ENCODE measurements at places on chromosomes 16 and 17.
A peak's percentile ranks its signal among the peaks of the same experiment; 100 is the strongest.

GRCh38 chr16:1863681-1864460, 8.1 kb downstream of the MEIOB start:
- DNase-seq = no peak

DNA sequence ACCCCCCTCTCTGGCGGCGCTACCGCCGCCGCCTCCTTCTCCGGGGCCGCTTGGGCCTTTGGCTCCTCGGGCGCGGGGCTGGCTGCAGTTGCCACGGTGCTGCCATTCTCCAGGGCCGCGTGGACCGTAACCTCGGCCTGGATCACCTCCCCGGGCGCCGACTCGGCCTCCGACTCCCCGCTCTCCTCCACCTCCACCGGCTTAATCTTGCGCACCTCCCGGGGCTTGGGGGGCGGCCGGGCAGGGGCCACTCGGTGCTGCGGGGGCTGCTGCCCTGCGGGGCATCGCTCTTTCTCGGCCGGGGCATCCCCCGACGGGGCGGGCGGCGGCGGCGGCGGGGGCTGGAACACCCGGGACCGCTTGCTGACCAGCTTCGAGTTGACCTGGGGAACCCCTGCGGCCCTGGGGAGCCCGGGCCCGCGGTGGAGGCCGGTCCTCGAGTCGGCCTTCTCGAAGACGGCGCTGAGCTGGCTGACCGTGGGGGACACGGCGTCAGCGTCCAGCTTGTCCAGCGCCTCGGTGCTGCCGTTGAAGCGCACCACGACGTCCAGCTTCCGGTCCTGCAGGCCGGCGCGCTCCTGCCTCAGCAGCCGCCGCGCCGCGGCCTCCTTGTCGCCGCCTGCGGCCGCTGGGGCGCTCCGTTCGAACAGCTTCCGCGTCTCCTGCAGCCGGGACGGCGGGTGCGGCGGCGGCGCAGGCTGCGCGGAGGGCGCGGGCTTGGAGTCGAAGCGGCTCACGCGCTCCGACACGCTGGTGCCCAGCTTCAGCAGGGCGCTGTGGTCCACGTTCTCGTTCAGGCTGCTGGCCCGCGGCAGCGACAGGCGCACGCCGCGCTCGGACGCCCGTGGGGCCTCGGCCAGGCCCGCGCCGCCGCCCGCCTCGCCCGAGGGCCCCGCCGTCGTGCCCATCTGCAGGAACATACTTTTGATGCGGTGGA, 792 bp downstream of the PPP1R9B start:
- no peak for DNase-seq

DNA sequence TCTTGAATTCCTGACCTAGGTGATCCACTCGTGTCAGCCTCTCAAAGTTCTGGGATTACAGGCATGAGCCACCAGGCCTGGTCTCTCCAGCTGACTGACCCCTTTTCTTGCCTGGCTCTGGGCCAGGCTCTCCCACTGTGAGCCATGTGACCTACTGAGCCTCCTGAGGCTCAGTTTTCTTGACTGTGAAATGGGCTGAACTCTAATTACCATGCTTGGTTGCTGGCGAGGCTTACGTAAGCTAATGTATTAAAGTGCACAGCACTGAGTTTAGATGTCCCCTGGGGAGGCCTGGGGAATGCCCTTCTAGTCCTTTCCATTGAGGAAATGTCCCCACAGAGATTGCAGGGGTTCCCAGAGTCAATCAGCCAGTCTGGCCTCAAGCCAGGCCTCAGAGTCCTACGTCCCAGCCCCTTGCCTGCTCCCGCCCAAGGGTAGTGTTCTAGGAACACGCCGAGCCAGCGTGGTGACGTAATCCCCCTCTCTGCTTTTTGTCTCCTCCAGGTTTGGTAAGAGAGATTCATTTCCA, 45.8 kb upstream of the LGALS9 start:
- no peak for DNase-seq

- DNase-seq = no peak
Observed at GRCh38 chr17:32516940-32517701, 30.3 kb downstream of the CDK5R1 start.

- no peak for DNase-seq
Observed at GRCh38 chr17:69779378-69780214, 295.4 kb upstream of the KCNJ16 start.

DNA sequence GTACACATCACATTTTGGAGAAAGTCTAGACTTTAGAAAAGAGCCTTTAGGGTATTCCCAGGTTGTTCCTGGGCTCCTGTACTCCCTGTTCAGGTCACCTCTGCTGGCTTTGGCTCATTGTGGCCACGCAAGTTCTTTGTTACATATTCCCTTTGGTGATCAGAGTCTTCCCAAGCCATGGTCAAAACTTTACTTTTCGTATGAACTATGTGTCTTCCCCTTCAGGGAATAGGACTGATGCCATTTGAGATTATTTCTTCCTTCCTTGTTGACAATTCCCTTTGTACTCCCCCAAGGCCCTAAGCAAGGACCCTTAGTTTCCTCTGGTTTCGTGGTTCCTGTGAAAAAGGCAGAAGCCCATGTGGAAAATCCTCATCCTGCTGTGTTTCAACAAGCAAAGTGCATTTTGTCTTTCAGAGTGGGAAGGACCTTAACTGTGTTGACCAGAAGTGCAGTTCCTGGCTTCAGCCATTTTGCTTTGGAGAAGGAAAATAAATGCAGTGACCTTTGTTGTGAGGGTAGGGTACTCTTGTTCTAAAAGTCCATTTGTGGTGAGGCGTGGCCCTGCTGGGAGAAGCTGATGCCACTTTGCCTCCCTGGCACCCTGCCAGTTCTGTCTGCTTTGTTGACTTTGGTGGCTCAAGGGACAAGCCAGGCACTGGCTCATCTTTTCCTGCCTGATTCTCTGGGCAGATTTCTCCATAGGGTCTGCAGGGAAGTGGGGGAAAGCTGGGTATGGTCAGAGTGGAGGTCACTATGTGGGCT, 55.1 kb downstream of the ZNRF1 start:
- no peak for DNase-seq

GRCh38 chr17:59634632-59635541, 15.2 kb downstream of the CLTC start:
- no peak for DNase-seq

DNA sequence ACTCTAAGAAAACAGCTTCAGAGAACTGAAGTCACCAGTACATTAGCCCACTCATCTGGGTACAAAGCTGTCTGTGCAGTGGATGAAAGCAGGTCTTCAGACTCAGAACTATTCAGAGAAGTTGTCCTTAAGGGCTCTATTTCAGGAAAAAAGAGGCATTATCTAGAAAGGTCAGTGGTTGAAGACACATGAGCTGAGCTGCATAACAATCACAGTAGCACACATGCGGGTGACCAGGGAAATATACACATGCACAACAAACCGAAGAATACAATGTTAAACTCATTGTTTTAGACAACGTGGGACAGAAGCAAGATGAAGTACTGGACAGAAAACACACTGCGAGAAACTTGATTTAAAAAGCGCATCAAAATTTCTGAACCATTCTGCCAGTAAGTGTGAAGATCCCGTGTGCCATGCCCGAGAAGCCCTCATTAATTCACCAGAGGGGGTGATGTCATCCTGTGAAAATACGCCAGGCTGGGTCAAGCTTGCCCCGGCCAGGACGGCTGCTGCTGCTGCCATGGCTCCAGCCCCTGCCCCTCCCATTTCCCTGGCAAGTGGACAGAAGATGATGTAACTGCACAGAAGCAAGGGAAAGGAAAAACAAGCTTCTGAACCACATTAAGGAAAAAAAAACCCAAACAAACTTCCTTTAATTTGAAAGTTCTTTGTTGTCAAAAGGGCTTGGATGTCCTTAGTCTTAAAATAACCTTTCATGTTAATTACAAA, 10.1 kb downstream of the DYNC1LI2 start:
- no peak for DNase-seq

DNA sequence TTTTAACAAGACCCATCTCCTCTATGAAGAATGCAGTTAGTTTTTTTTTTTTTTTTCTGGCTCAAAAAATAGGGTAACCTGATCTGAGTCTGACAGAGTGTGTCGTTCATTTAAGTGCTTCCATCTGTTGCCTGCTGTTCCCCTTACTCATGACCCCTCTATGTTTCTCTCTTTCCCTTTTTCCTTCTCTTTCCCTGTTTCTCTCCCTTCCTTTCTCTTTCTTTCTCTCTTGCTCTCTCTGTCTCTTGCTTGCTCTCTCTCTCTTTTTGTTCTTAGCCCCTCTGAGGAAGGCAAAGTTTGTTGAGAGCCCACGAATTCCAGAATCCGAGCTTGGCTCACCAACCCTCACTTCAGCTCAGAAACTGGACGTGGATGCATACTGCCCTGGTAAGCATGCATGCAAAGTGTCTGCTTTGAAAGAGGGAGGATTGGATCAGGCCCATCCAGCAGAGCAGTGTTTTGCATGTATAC, 185.0 kb downstream of the TANC2 start:
- no peak for DNase-seq

DNA sequence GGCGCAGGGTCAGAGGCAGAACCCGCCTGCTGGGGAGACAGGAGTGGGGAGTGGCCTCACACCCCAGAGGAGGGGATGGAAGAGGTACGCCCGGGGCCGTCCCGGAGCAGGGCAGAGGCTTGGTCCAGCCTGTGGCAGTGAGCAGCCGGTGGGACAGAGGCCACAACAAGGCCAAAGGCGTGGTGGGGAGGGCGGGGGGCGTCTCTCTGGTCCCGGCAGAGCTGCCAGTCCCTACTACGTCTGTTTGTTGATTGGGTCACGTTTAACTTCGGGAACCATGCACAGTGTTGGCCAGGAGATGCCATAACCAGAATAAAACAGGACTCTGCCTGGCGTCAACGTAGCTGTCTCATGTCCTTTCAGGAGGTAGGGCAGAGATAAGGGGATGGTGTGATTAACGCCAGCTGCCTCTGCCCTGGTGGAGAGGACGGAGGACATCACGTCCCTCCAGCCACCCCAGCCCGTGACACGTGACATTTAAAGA, 192.8 kb downstream of the BANP start:
- DNase-seq = no peak

- DNase-seq = no peak
Observed at GRCh38 chr17:59694344-59694743, 12.9 kb downstream of the PTRH2 start.

DNA sequence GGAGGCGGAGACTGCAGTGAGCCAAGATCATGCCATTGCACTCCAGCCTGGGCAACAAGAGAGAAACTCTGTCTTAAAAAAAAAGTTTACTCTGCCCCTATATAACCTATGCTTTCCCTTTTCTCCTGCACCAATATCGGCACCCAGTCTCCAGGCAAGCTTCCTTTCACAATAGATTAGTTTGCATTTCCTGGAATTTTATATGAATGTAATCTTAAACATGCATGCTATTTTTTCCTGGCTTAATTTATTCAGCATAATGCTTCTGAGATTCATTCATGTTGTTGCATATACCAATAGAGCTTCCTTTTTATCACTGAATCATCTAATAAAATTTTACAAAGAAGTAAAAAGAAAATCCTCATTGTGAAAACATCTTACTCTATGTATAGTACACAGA, 59.4 kb downstream of the USP32 start:
- DNase-seq = no peak

GRCh38 chr16:74020095-74020670, 276.4 kb upstream of the PSMD7 start:
- no peak for DNase-seq

DNA sequence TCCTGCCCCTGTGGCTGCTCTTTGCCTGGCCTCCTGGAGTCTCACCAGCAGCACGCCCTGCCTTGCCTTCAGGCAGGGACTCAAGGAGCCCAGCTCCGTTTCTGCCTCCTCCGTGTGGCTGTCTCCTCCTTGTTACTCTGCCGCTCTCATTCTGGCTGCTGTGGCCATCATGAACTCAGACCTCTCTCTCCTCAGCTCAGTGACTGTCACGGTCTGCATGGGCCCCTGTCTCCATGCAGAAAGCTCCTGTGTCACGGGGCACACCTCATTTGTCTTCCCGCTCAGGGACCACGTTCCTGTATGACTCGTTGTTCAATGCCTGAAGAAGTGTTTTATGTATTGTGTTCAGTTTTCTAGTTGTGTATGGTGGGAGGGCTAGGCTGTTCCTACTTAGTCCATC, 25.3 kb downstream of the RPTOR start:
- no peak for DNase-seq

- DNase-seq = peak; percentile 62
Observed at GRCh38 chr16:83952940-83953795, at the start of gene OSGIN1. Gene OSGIN1 (plus strand): TSS chr16:83953240. CDS start chr16:83957672, 4,432 bp downstream.

DNA sequence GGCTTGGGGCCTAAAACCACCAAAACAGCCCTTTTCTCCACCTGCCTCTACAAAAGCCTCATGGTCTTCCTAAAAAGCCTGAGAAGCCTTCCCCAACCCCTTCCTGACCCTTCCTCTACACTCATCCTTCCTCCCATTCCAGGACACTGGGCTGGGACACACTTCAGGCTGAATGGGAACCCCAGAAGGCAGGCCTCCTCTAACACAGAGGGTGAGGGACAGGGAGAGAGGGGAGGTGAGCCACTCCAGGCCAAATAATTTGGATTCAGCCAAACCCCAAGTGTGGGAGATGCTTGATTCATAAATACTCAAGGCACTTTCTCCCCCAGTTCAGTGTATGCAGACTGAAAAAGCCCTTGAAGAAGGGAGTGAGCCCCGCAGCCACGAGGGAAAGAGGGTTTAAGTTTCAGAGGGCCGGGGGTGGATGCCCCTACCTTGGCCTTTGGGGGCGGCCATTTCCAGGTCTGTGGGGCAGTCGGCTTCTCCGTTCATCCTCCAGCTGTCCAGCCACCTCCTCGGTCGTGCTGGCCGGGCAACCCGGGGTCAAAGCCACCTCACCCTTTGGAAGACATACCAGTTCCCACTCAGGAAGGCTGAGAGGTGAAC, 1.6 kb downstream of the UBTF start:
- no peak for DNase-seq

DNA sequence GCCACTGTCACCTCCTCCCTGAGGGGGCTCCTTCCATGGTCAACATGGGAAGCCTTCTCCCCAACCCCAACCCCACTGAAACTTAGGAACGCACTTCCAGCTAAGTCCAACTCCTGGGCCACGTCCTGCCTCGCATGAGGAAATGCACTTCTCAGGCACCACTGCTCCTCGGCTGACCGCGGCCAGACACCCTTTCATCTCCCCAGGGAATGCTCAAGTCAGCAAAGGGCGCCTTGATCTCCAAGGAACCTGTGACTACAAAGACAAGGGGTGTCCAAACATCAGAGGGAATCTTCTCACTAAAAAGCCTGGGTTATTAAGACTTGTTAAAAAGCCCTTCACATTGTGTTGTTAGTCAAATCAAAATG, 124.9 kb upstream of the HSBP1 start:
- DNase-seq = no peak

- DNase-seq = no peak
Observed at GRCh38 chr17:58679263-58680037, 12.4 kb downstream of the TEX14 start.

- DNase-seq = no peak
Observed at GRCh38 chr16:1125471-1125870, 27.4 kb upstream of the CACNA1H start.

GRCh38 chr17:48427598-48427997, 2.4 kb downstream of the SKAP1 start:
- DNase-seq = peak; percentile 29

- DNase-seq = no peak
Observed at GRCh38 chr16:2033057-2033908, 6.6 kb downstream of the NHERF2 start.

GRCh38 chr16:75109732-75110243, 6.8 kb downstream of the LDHD start:
- DNase-seq = no peak

- no peak for DNase-seq
Observed at GRCh38 chr16:67645397-67646121, 615 bp downstream of the CARMIL2 start.

GRCh38 chr16:84391151-84392030, 23.1 kb downstream of the ATP2C2 start:
- no peak for DNase-seq

GRCh38 chr17:81332914-81333528, 37.9 kb upstream of the SLC38A10 start:
- no peak for DNase-seq

Data from activated naive CD8-positive, alpha-beta T cell treated with anti-CD3 and anti-CD28 coated beads, Interleukin-2, amount 50 U/mL, for 16 hours (primary cell).